DMS79 treated with DMSO at 0.1 percent for 48 hours (cell line): ENCODE measurements at places on chromosomes 12 and 14.

- DNase-seq, result no peak
Observed at GRCh38 chr12:93094988-93095737, 166.1 kb upstream of the EEA1 start.

GRCh38 chr14:69630360-69630759, 19.0 kb downstream of the SUSD6 start:
- DNase-seq, result no peak

- DNase-seq, result no peak
Observed at GRCh38 chr12:64173456-64173855, 48.6 kb downstream of the KICS2 start.

DNA sequence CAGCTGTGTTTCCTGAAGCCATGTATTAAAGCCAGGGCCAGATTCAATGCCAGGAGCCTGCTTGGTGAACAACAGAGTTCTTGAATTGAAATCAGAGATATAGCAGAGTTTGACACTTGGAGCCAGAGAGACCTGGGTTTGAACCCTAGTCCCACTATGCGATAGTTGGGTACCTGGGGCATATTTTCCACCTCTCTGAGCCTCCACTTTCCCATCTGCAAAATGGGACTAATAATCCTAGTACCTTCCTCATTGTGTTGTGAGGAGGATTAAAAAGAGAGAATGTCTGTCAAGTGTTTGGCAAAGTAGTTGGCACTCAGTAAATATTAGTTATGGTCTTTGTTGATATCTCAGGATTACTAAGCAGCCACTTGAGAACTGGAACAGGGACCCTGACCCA, 6.0 kb upstream of the HRK start:
- no peak for DNase-seq

DNA sequence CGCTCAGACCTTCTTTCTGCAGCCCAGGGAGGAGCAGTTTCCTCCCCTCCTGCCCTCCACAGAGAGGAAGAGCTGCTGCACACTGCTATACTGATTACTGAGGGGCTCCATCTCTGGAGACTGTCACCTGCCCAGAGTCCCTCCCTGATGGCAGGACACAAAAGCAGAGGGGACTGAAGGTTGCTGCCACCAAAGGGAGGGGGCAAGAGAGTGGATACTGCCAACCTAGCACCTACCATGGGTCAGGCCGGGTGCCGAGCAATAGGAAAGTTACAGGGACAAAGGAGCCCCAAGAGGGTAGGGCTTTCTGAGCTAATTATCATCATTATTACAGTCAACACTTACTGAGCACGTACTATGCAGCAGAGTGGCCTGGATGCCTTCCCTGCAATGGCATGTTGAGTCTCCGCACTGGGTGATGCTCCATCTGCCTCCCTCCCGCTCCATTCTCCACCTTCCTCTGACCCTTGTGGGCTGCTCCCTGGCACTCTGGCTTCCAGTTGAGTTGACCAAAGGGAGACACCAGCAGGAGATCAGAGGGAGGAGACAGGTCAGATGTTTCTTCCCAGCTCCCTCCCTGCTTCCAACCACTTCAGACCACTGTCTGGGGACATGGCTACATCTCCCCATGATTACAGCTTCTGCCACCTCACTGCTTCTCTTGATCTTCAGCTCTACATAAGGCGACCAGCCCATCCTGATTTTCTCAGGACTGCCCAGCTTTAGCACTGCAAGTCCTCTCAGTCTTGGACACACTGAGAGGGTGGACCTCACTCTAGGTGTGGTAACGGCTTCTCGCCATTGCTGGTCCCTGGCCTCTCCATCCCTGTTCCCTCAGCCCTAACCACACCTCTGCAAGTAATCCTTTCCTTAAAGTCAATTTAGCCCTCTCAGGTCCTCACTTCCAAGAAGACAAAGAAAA, 2.6 kb upstream of the KRT79 start:
- no peak for DNase-seq

DNA sequence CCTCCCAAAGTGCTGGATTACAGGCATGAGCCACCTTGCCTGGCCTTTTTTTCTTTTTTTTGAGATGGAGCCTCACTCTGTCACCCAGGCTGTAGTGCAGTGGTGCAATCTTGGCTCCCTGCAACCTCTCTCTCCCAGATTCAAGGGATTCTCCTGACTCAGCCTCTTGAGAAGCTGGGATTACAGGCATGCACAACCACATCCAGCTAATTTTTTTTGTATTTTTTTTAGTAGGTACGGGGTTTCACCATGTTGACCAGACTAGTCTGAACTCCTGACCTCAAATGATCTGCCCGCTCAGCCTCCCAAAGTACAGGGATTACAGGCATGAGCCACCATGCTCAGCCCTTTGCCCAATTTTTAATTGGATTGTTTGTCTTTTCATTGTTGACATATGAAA, 58.0 kb downstream of the SINHCAF start:
- no peak for DNase-seq

DNA sequence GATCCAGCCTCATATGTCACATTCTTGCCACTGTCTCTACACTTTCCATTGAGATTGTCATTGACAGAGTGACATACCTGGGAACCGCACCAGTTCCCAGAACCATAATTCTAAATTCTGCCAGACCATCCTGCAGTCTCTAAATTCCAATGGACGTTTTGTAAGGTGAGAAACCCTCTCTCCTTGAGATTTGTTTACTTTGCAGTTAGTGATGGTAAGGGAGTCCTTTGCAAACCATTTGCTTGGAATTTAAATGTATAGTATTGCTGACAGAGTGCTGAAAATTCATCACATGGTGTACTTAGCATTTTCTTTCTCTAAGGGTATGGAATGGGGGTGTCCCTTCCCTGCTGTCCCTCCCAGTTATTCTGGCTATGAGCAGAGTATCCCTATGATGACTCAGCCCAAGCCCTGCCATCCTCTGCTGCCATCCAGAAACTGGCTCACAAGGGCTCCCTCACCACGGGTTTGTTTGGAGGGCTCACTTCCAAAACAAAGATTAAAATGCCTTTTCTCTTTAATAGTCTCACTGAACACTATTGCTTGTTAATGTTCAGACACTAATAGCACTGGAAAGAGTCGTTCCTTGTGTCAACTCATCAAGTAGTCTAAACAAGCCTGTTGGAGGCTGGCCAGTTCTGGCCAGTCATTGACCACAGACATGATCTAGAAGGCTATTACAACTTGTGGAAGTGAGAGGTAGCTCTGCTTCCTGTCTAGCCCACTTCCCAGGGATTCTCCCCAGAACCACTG, 129.0 kb upstream of the HMGA2 start:
- no peak for DNase-seq

DNA sequence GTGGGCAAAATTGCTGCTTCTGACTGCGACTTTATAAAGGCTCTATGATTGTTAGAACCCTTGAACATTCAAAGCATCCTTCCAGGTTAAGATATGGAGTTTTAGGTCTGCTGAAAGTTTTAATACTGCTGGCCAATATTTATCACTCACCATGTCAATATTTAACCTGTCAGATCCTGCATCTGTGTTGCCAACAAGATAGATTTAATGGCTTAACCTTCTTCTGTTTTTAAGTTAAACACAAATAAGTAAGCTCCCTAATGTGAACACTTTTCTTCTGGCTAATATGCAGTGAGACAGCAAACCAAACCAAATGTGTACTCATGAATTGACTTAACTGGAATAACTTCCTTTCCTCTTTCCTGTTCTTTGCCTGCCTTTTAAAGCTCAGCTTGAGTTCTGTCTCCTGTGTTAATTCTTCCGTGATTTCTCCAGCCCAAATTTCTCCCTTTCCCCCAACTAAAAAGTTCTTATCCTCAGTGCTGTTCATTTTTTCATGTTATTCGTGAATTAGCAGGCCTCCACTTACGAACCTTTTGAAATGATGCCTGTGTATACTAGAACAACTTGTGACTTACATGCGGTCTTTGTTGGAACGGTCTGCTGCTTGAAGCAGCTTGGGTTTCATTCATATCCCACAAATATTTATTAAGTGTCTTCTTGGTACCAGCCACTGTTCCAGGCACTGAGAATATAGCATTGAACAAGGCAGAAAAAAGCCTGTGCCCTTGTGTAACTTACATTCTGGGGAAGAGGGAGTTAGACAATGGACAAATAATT, 9.1 kb downstream of the FBXW8 start:
- DNase-seq, result no peak

DNA sequence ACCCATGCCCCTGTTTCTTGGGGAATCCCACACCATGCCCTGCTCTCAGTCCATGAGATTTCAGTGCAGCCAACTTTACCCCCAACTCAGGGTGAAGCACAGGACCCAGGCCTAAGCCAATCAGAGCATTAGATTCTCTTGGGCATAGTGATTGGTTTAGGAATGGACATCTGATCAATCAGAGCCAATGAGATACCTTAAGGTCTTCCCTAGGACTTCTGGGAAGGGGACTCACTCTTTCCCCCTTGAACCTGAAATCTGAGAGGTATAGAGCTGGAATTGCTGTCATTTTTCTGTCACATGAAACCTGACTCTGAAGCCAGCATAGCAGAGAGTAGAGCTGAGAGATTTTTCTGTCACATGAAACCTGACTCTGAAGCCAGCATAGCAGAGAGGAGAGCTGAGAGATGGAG, 127.1 kb downstream of the ZFP36L1 start:
- DNase-seq, result peak; percentile 49
